Esophagus squamous epithelium (tissue), 5 donors: ENCODE measurements at places on chromosomes 11 and 22. TPM values are rescaled to one million over a fixed set of nuclear protein-coding genes. Genes with fewer than 3 reads are reported as not detected.

SERPING1 gene
- 20.2 TPM for total RNA-seq

HORMAD2 gene
- total RNA-seq, result not detected

OR5M3 gene
- total RNA-seq, result not detected

FDXACB1 gene
- total RNA-seq, result 1.1 TPM

DNA sequence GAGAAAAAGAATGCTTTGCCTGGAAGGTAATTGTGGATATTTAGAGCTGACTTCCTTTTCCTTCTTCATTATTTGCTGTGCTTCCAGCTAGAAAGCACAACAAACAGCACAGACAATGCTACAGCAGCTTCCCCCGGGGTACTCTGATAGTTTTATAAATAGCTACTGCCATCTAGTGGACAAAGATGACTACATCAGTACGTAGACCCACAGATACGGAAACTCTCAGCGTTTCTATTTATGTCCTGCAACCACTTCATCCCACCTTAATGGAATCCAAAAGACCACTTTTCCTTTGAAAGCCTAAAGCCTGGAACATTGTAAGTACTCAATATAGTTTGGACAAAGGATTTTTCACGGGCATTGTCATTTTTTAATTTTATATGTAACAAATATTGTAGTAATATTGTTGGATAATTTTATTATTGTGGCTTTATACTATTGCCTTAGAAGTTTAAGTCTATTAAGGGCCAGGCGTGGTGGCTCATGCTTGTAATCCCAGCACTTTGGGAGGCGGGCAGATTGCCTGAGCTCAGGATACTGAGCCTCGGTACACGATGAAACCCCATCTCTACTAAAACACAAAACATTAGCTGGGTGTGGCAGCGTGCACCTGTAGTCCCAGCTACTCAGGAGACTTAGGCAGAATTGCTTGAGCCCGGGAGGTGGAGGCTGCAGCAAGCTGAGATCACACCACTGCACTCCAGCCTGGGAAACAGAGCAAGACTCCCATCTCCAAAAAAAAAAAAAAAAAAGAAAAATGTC, 7.5 kb downstream of the HSPA8 start:
- DNase-seq, result no peak

DNA sequence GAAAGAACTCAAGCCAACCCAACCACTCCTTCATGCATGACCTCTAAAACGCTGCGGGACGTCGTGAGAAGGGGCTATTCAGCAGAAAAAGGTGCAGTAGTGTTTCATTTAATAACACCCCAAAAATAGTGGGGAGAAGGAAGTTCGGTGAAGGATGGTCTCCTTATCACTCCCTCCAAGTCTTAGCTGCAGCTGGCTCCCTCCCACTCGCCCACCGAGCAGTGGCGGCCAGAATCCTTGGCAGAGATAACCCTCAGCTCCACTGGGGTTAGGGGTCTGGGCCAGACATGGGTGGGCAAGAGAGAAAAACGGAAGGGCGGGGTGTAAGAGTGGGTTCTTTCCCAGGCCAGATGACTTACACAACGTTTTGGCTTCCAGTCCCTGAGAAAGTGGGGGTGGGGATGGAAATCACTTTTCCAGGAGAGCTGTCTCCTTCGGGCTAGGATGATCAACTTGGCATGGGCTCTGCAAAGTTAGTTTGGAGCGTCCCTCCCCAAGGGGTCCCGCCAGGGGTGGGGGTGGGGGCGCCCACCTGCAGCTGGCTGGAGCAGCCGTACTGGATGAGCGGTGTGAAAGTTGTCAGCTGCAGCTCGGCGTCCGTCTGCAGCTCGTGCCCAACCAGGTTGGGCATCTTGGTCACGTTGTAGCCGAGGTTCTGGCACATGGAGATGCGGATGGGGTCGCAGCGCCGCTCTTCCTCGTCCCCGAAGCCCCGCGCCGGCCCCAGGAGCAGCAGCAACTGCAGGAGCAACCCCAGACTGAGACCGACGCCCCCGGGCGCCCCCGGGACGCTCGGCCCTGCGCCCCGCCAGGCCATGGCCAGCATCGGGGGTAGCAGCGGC, 705 bp downstream of the FZD4 start:
- DNase-seq, result no peak

DNA sequence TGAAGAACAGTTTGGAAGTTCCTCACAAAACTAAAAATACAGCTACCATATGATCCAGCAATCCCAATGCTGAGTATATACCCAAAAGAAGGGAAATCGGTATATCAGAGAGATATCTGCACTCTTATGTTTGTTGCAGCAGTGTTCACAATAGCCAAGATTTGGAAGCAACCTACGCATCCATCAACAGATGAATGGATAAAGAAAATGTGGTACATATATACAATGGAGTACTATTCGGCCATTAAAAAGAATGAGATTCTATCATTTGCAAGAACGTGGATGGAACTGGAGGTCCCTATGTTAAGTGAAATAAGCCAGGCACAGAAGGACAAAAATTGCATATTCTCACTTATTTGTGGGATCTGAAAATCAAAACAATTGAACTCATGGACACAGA, 46.5 kb downstream of the XRRA1 start:
- no peak for DNase-seq

DNA sequence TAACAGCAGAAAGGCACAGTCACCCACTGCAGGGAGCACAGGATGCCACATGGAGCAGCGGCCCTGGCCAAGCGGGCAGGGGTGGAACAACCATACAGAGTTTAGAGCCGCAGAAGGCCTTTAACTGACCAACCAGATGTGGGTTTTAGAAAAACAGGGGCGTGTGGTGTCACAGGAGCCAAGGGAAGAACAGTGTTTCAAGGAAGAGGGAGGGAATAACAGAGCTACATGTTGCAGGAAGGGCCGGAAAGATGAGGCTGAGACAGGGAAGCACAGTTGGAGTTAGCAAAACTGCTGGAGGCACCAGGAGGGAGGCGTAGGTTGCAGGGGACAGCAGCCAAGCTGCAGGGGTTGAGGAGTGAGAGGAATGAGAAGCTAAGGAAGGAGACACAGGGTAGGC, 7.8 kb upstream of the NAA40 start:
- DNase-seq, result no peak

GRCh38 chr11:100920593-100920992, 209.0 kb downstream of the PGR start:
- no peak for DNase-seq

DNA sequence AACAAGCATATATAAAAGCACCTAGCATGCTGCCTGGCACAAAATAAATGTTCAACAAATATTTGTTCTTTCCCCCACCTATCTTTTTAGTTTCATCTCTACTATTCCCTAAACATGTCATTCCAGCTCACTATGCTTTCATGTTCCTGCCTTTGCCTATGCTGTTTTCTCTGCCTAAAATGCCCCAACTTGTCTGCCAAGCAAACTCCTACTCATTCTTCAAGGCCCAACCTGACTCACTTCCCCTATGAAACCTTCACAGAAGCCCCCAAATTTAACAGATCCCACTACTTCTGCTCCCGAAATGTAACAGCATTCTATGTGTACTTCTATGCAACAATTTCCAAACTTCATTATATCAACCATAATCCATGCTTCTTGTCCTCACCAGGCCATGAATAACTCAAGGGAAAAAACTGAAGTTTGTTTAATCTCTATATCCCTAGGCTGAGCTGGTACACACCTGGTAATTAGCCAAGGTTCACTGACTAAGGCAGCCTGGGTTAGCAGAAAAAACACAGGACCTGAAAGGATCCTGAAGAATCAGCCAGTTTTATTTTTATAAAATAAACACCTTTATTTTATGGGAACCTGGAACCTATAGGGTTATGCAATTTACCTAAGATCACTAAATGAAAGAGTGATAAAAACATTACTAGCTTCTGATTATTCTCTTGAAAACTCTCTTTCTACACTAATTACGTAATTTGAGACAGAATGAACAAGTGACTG, 72.2 kb downstream of the PAK1 start:
- DNase-seq, result no peak

DNA sequence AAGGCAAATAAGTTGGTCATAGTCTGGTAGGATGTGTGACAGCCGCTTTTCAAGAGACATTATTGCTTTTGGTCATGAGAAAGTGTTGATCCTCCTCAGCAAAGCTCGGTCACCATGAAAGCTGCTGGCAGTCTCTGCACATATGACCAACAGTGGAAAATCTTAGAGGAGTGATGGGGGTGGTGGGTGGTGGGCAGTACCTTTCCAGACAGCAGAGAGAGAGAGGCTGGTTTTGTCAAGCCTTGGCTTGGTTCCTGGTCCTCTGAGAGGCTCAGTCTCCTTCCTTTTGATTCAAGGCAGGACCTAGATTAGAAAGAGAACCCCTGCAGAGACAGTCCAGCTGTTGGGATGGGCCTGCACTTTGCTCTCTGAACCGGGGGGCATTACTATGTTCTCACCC, 20.0 kb upstream of the VSIG10L2 start:
- no peak for DNase-seq

GRCh38 chr11:74847395-74847794, 98.7 kb downstream of the RNF169 start:
- no peak for DNase-seq

DNA sequence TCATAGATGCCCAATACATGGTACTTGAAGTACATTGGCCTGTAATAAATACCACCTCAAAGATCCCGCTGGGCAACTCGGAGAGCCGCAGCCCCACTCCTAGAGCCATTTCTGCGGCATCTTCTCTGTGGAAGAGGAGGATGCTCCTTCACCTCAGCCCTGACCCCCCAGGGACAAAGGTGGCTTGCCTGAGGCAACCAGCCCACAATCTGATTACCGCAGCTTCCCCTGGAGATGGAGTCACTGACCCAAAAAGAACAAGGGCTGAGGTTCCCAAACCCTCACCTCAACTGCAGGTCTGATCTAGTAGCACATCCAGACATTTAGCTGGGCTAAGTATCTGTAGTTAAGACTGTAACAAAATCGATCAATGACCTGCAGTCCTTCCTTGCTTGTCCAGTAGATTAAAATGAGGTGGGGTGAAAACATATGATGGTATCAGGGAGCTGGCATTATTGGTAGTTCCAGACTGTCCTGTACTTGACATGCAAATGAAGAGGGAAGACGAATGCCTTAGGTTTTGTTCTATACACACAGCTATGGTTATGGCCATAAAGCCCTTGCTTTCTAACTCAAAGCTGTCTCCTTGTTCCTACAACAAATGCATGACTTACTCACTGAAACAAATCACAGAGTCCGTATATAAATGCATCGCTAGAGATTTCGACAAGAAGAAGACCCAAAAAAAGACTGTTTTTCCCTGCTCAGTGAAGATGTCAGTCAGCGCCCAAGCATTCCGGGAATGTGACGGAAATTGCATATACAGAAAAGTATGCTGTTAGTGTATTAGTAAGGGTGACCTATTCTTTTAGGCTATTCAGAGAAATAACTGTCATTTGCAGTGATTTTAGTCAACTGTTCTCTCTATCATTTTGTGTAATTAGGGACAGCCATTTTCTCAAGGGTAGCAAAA, 33.7 kb downstream of the C11orf71 start:
- no peak for DNase-seq

DNA sequence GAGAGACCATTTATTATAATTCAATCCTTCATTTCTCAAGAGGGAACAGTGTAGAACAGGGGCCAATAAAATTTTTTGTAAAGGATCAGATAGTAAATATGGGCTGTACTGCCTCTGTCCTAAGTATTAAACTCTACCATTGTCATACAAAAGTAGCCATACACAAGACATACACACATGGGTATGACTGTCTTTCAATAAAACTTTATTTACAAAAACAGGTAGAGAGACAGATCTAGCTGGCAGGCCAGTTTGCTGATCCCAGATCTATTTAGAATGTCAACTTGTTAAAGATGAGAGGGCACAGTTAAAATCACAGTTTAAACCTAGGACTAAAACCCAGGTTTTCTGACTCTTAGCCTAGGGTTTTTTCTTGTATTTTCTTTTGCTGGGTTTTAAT, 16.7 kb downstream of the TRAF6 start:
- DNase-seq, result no peak

GRCh38 chr11:130202009-130202817, 42.6 kb downstream of the ST14 start:
- no peak for DNase-seq

DNA sequence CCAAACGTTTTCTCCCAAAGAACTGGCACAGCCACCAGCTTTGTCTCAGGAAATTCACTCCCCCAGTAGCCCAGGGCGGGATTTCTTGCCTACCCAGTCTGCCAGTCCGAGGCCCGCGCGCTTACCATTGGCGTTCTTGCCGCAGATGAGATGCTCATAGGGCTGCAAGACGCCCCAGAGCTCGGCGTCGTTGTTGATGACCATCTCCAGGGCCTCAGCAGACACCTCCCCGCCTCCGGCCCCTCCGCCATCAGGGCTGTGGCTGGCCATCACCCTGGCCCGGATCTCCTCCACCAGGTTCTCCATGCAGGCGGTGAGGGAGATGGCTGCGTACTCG, 1.3 kb downstream of the ABTB2 start:
- no peak for DNase-seq

DNA sequence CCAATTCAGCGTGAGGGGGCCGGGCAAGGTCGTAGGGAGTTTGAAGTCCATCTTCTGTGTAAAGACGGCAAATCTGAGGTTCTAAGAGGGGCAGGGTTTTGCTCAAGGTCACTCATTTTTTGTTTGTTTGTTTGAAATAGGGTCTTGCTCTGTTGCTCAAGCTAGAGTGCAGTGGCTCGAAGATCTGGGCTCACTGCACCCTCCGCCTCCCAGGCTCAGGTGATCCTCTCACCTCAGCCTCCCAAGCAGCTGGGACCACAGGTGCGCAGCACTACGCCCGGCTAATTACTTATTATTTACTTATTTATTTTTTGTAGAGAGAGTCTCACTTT, 355 bp upstream of the AP1B1 start:
- DNase-seq, result no peak

DNA sequence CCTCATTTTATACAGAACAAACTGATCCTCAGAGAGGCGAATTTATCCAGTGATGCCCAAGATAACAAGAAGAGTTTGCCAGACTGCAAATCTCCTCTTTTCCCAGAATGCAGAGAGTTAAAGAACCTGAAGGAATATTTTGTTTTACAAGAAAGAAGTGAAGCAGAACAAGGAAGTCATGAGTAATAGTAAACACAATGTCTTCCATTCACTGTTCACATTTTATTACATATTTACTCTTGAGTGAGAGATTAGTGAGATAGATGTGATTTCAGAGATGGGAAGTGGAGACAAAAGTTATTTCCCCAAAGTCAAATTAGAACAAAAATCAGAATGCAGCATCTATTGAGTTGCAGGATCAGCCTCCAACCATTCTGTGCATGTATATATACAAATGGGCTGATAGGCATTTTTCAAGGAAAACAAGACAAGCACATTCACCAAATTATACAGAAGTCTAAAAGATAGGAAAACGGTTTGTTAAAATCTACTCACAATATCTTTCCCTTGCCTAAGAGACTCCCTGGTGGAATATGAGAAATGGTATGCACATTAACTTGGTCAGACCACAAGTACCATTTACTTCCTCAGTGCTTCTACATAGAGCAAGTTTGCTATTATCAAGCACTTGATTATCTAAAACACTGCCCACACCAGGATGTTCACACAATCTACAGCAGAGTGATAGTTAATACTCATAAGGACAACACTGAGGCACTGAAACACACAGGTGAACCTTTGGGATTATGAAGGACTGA, 12.0 kb downstream of the GUCY1A2 start:
- no peak for DNase-seq
